ENCODE measurements at places on chromosomes 2 and 18.
A peak's percentile ranks its signal among the peaks of the same experiment; 100 is the strongest.

DNA sequence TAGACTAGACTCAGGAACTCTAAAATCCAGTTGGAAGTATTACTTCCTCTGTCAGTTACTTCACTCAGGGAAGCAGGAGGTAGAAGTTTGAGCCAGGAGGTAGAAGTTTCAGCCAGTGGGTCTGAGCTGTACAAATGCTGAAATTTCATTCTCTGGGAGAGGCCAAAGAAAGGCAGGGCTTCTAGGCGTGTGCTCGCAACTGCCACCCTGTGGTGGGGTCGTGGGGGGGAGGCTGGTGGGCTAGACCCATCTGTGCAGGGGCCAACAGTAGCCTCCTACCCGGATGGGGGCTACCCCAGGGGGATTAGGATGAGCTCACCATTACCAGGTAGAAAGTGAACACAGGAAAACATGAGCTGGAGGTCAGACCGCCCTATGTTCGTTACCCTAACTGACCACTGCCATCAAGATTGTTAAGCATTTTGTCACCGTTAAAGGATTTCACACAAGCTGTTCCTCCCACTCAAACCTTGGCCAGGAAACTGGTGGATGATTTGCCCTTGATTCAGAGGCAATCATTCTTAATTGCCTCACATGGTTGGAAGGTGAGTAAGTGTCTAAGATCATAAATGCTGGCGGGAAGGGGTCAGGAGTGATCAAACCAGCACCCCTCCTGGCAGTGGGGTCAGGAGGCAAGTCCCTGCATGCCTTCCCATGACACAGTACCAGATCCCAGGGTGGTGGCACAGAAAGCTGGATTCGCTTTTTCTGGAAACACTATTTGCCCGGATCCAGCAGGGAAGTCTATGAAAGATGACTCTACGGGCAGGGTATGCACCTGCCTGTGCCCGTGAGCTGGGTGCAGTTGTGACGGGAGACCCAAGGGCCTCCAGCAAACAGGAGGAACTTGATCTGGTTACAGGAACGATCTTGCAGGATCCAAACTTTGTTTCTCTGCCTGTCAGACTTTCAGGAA lies 5.2 kb upstream of the FHL2 start:
- no peak for DNase-seq
- H3K4me1 ChIP-seq = peaks cover 20% of the 10 kb centered on the region
- no peak overlapping the region for H3K27ac ChIP-seq
- H3K4me3 ChIP-seq = 0 out of 2 replicates have a peak overlapping the region, but pooled peaks have one; percentile 13

- no peak overlapping the region for H3K27ac ChIP-seq
- no peak for DNase-seq
- peaks cover 86% of the 10 kb centered on the region for H3K4me1 ChIP-seq
- no peaks in the 10 kb centered on the region for H3K27me3 ChIP-seq
- H3K4me3 ChIP-seq = no peak overlapping the region
These were observed 68.3 kb downstream of the TNS1 start for GRCh38 chr2:217934321-217935131.

GRCh38 chr2:69225933-69226332 lies 161.1 kb downstream of the GFPT1 start:
- no peaks in the 10 kb centered on the region for H3K27me3 ChIP-seq
- H3K27ac ChIP-seq = no peak overlapping the region
- H3K36me3 ChIP-seq = no peaks in the 10 kb centered on the region
- H3K4me1 ChIP-seq = peaks cover 41% of the 10 kb centered on the region
- DNase-seq = no peak

DNA sequence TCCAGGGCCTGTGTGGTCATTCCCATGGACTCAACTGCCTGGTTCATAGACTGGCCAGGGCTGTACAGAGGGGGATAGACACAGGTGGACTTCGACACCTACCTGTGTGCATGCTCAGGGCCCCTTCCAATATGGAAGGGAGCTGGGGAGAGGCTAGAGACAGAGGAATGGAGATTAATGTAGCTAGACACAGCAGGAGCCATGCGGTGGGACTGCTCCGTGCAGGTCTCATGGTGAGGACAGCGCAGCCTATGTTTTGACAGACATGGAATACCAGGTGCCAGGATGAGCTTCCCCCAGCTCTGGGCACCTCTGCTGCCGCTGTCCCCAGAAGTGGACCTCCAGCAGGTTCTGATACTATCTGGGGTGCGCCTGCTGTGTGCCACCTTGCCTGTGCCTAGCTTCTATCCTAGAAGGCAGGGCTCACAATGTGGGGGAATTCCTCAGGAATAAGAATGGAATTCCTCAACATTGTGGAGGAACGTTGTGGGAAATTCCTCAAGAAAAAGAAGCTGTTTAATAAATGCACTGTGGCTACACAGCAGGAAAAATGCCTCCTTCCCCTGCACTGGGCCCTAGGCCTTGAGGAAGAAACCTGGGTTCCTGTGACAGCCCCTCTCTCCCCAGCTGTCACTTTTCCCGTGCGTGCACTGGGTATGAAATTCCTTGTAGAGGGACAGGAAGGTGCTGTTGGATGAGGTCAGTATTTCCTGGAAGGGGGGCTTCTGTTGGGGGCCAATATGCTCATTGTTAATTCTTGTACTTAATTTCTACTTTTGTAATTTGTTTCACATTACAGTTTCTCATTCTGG lies 7.3 kb downstream of the IL1R1 start:
- peaks cover 95% of the 10 kb centered on the region for H3K4me1 ChIP-seq
- H3K36me3 ChIP-seq = peaks cover 79% of the 10 kb centered on the region
- no peak overlapping the region for H3K4me3 ChIP-seq
- H3K27ac ChIP-seq = no peak overlapping the region

- peaks cover 66% of the 10 kb centered on the region for H3K4me1 ChIP-seq
- no peak for DNase-seq
- peaks cover 3% of the 10 kb centered on the region for H3K36me3 ChIP-seq
- peak overlapping the region; percentile 99 for H3K27ac ChIP-seq
These were observed 282 bp upstream of the PUS10 start for GRCh38 chr2:61018318-61018755.

DNA sequence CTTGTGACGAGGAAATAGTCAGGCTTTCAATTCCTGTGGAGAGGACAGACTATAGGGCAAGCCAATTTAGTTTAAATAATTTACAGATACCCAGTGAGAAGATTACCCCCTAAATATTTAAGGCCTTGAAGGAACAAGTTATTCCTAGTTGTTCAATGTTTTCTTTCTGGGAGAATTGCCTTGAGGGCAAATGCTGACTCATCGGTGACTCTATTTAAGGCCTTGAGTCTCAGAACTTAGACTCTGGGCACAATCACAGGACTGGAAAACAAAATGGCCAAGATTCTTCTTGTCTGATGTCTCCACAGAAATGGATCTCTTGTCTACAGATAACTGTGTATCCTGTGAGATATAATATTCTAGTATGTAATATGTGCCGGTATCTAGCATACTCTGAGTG lies 467.1 kb downstream of the SUCLG1 start:
- no peaks in the 10 kb centered on the region for H3K4me1 ChIP-seq
- DNase-seq = no peak
- no peaks in the 10 kb centered on the region for H3K36me3 ChIP-seq
- H3K27ac ChIP-seq = no peak overlapping the region
- H3K4me3 ChIP-seq = no peak overlapping the region
- H3K27me3 ChIP-seq = no peaks in the 10 kb centered on the region

- H3K4me1 ChIP-seq = no peaks in the 10 kb centered on the region
- H3K36me3 ChIP-seq = no peaks in the 10 kb centered on the region
- no peak overlapping the region for H3K27ac ChIP-seq
- H3K27me3 ChIP-seq = no peaks in the 10 kb centered on the region
These were observed 128.0 kb upstream of the GYPC start for GRCh38 chr2:126527836-126528490.

DNA sequence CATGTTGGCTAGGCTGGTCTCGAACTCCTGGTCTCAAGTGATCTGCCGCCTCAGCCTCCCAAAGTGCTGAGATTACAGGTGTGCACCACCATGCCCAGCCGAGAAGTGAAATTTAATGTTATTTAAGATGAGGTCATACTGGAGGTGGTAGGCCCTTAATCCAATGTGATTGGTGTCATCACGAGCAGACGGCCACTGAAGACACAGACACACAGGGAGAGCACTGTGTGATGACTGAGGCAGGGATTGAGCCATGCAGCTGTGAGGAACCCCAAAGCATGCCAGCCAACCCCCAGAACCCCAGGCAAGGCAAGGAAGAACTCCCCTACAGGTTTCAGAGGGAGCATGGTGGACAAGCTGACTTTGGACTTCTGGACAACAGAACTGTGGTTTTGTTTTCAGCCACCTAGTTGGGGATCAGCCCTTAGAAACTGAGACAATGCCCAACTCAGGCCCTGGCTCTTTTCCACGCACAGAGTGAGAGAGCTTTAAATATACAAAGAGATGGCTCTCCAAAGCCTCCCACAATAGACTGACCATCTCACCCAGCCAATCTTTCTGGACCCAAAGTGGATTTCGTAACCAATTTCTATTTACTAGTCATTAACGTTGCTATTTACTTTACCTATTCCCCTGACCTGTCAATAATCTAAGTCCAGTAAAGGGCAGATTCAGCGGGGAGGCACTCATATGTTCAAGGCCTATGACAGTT lies 34.2 kb downstream of the TBC1D8 start:
- peaks cover 7% of the 10 kb centered on the region for H3K36me3 ChIP-seq
- peaks cover 97% of the 10 kb centered on the region for H3K4me1 ChIP-seq
- peak overlapping the region; percentile 100 for H3K27ac ChIP-seq
- peak overlapping the region; percentile 55 for H3K4me3 ChIP-seq
- H3K27me3 ChIP-seq = no peaks in the 10 kb centered on the region
